ENCODE measurements at places on chromosomes 7 and 10.

GRCh38 chr10:80535671-80536360 is 1.9 kb upstream of the SH2D4B start:
- peak; percentile 82 for DNase-seq

- no peak for DNase-seq
Measured at GRCh38 chr10:4109469-4109868, 324.5 kb upstream of the KLF6 start.

GRCh38 chr10:55158633-55159032 is 357.6 kb upstream of the PCDH15 start:
- no peak for DNase-seq

GRCh38 chr7:25578991-25579777 is 350.9 kb upstream of the NPVF start:
- no peak for DNase-seq

DNA sequence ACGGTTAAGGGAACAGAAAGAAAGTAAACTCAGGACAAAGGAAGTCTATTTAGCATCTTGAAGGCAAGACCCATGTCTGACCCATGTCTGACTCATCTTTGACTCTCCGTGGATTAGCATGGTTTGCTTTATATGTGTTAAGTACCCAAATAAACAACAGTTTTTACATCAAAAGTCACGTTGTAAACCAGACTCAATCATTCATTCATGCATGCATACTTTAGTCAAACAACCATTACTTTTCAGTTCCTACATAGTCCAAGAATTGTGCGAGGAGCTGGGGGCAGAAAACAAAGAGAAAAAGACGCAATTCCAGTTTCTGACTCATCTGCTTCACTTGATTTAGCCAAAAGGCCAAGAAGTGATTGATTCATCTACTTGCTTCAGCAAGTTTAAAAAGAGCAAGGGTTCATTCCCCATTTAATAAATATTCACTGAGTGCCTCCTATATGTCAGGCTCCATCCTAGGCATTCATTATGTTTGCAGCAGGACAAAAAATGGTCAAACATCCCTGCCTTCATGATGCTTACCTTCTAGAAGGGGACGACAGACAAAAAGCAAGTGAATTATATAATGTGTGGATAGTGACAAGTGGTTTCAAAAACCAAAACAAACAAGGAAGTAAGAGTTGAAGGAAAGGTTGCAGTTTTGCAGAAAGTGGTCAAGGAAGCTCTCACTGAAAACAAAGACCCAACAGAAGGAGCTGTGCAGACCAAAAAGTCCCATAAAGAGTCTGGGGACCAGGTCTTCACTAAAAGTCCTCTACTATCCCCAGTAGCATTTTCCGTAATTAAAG is 116.2 kb downstream of the FAM107B start:
- DNase-seq = no peak

DNA sequence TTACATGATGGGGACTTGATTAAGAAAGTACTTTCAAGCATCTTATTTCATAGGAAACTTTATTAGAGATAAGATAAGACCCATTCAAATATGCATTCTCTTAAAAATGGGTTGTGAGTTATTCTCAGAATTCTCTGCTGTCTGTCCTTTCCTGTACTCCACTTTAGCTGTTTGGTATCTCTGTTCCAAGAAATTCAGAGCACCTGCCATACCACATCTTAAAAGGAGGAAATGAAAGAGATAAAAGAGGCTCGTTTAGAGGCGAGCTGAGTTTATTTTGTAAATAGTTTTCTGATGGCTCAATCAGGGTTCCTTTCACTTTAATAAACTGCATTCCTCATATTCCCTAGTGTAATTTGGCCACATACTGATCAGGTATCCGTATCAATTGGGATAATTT is 87.2 kb downstream of the MDFIC start:
- DNase-seq = peak; percentile 58

DNA sequence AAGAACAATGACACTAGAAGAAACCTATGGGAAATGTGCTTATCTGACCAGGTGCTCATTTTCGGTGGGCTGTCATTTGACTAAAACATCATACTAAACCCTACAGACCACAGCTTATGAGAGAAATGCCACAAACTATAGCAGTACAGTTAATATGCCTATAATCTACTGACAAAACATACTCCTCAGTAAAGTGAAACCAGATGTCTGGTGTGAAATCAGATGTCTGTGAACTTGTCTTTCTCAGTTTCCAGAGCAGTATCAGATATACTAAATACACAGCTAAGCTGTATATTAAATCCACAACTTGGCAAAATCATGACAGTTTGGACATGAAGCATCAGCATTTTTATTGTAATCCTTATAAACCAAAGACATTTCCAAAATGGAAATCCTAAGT is 3.3 kb downstream of the IMMP2L start:
- no peak for DNase-seq

- no peak for DNase-seq
Measured at GRCh38 chr10:78383378-78384048, 349.9 kb downstream of the RPS24 start.

DNA sequence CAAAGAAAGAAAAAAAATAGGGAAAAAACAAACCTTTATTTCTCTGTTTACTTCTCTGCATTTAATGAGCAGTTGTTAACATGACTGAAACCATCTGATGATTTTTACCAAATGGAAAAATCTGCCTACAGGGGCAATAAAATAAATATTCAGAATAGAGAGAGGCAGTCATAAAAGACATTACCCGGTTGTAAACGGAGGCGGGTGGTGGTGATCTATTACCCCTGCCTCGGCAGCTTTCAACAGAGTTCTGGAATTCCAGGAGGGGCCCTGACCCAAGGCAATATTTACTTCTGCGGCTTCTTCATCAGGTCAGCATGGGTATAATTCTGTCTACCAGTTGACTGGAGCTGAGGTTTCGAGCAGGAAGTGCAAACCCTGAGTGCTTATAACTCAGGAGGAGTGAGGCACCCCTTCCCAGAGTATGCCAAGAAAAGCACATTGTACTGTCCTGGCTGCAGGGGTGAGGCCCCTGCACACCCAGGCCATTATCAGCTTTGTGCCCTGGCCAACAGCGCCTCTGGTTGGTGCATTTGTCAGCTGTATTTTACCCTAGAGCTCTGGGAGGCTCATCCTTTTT is 8.2 kb upstream of the CXCL12 start:
- no peak for DNase-seq

DNA sequence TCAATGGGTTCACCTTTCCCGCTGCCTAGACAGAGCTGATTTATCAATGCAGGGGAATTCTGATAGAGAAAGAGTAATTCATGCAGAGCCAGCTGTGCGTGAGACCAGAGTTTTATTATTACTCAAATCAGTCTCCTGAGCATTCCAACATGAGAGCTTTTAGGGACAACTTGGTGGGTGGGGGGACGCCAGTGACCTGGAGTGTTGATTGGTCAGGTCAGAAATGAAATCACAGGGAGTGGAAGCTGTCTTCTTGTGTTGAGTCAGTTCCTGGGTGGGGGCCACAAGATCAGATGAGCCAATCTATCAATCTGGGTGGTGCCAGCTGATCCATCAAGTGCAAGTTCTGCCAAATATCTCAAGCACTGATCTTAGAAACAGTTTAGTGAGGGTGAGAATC is 99.0 kb upstream of the CAV2 start:
- no peak for DNase-seq

- no peak for DNase-seq
Measured at GRCh38 chr7:79377097-79377496, 76.4 kb downstream of the MAGI2 start.

- DNase-seq = no peak
Measured at GRCh38 chr7:15016315-15016667, 113.7 kb upstream of the DGKB start.

- no peak for DNase-seq
Measured at GRCh38 chr10:5650664-5651387, 15.6 kb downstream of the ASB13 start.

DNA sequence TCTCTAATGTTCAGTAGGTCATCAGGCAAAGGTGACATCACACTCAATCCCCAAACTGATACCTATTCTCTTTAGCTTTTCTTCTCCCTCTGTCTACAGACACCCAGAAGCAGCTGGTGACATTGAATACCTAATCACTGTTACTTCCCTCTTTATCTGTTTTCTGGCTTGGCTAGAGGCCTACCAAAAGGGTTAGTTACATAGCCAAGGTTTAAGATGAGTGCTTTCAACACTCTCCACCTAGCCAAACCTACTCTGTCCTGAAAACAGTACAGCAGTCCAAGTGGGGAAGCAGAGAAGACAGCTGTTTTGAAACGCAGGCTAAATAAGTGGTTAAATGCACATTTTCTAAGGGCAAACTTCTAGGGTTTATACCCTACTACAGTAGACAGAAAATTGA is 39.4 kb downstream of the CCNJ start:
- DNase-seq = no peak

DNA sequence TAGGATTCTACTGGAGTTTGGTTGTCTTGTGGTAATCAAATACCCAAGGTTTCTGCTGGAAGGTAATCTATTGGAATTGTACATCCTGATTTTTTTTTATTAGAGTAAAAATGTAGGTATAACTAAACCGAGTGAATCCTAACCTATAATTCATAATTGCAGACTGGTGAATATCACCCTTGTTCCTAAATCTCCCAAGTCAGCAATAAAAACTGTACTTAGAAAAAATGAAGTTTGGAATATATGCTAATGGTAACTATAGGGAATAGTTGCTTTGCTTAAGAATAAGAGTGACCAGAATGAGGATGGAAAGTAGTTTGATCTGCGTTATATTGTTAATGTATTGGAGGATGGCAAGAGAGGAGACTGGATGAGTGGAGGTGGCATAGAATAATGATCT is 10.7 kb upstream of the FZD8 start:
- no peak for DNase-seq

DNA sequence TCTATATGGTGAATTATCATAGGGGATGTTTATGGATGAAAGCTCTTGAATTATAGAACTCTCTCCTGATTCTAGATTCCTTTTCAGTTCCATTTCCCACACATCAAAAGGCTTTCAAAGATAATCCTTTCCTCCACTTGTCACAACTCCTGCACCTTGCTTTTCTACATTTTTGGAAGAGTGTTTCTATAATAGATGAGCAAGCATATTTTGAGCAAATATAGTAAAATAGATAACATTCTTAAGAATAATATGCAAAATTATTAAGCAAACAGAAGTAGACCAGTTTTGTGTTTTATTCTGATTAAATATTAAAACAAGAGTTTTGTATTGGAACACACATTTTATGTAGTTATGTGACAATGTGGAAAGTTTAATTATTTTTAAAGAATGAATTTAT is 340.7 kb downstream of the EXOC4 start:
- no peak for DNase-seq

GRCh38 chr10:75402486-75403143 is 1.1 kb upstream of the ZNF503 start:
- no peak for DNase-seq

DNA sequence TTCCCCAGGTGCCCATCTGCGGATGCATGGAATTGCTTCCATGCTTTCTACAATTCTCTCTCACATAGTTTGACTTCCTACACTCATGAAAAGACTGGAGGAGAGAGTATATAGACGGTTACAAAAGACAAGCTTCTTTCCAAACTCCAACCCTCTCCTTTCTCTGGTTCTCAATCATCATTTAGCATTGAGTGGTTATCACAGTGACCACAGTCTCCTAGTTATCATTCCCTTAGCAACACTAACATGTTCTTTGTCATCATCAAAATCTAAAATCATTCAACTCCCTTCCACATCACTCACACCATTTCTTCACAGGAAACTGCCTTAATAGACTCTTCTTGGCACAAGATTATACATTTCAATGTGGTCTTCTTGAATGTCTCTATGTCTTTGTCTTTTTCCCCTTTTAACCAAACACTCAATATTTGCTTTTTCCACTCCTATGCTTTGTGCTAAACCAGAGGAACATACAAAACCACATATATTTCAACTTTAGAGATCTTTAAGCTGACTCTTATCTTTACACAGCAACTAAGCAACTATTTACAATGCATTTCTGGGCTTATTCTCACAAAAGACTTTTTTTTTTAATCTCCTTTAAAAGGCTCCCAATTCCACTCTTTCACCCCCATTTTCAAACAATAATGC is 126.3 kb downstream of the CNOT4 start:
- no peak for DNase-seq

- DNase-seq = no peak
Measured at GRCh38 chr10:15439341-15439842, 68.3 kb upstream of the FAM171A1 start.

GRCh38 chr10:29104661-29105399 is 184.0 kb upstream of the LYZL1 start:
- DNase-seq = no peak

GRCh38 chr7:142646386-142647140 is 102.7 kb upstream of the PRSS1 start:
- DNase-seq = no peak

DNA sequence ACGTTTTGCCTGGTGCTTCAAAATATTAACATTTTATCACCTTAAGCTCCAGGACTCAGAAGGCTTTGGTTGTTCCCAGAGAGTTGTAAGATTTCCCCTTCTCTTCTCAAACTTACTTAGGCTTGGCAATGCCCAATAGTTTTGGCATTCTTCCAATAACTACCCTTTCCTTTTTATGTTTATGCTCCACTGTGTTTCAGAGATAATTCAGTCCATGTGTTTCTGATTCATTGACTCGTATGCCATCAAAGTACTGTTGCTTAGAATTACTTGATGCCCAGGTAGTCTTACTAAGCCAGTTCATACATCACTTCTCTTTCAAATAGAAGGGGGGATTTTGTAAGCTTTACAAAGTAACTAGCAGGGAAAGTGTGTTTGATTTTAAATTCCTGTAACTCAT is 66.6 kb downstream of the AGMO start:
- no peak for DNase-seq

- DNase-seq = no peak
Measured at GRCh38 chr10:110209926-110210673, 2.7 kb downstream of the MXI1 start.

DNA sequence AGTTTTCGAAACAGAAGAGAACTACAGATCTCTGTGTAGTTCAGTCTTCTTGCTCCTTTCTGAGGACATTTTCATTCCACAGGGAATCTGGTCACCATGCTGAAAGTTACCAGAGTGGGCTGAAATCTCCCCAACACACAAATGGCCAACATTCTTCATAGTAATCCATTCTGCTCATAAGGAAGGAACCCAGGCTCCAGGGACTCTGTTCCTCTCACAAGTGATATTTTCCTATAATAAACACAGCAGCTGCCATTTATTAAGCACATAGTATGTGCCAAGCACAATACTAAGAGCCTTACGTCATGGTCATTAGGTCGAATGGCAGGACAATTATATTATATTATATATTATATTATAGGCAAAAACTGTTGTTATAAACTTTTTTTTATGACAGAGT is 109.8 kb downstream of the RAB11FIP2 start:
- no peak for DNase-seq
